ENCODE measurements at places on chromosomes 12 and 14.

GRCh38 chr12:93080452-93080851, 151.4 kb upstream of the EEA1 start:
- DNase-seq: no peak

DNA sequence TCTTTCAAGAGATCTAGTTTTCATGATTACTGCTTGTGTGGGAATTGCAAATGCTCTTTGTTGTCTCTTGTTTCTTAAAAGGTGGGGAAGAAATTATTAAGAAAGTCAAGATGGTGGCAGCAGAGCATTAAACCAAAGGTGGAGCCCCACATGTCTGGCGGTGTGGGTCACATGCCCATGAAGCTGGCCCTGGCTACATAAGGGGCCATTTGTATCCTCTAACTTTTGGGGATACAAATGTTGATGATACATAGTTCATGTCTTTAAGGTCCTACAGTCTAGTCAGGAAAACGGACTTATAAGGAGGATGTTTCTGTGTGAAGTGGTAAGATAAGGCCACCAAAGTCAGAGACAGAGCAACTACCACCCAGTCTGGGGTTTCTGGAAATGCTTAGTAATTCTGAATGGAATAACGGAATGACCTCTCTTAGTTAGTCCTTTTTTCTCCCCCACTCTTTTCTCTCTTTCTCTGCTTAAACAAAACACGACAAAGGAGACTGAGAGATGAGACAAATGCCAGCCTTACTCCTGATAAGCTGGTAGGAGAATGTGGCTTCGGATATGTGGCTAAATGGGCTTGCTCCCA, 39.9 kb upstream of the PTHLH start:
- DNase-seq: no peak

GRCh38 chr12:110592078-110592477, 9.0 kb upstream of the PPTC7 start:
- no peak for DNase-seq

DNA sequence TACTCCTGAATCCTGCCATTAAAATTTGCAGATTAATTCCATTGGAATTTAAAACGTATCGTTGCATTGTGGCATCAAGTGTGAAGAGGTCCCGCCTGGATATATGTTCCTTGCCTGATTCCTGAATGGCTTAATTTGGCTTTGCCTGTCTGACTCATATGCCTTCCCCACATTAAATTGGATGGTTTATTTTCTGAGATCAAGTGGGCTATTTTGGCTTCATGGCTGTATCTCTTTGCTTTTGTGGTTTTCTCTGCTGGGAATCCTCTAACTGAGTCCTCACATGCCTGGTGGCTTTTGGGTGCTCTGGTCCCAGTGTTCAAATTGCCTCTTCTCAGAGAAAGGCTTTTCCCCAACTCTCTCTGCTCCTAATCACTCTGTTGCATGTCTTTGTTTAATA, 127.9 kb upstream of the DYRK2 start:
- no peak for DNase-seq

DNA sequence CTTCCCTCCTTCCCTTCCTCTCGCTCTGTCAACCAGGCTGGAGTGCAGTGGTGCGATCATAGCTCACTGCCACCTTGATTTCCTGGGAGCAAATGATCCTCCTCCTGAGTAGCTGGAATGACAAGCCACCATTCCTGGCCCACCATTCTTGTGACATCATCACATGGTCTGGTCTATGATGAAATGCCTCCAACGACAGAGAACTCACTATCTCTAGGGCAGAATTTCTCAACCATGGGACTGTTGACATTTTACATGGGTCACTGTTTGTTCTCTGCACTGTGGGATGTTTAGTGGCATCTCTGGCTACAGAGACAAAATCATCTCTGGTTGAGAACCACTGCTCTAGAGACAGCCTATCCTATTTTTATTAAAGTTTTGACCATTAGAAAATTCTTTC, 9.7 kb downstream of the VRK1 start:
- DNase-seq: no peak

- DNase-seq: no peak
Observed at GRCh38 chr12:119807380-119807779, 69.7 kb downstream of the CIT start.

- no peak for DNase-seq
Observed at GRCh38 chr12:123036466-123037285, 56.2 kb downstream of the ARL6IP4 start.

DNA sequence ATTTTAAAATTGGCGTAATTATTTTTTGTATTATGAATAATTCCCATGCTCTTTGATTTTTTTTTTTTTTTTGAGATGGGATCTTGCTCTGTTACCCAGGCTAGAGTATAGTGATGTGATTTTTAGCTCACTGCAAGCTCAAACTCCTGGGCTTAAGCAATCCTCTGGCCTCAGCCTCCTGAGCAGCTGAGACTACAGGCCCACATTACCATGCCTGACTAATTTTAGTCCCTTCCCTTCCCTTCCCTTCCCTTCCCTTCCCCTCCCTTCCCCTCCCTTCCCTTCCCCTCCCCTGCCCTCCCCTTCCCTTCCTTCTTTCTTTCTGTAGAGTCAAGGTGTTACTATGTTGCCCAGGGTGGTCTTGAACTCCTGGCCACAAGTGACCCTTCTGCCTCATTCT, 9.4 kb upstream of the KIF26A start:
- no peak for DNase-seq

- DNase-seq: no peak
Observed at GRCh38 chr12:52789637-52790426, 6.1 kb downstream of the KRT3 start.

DNA sequence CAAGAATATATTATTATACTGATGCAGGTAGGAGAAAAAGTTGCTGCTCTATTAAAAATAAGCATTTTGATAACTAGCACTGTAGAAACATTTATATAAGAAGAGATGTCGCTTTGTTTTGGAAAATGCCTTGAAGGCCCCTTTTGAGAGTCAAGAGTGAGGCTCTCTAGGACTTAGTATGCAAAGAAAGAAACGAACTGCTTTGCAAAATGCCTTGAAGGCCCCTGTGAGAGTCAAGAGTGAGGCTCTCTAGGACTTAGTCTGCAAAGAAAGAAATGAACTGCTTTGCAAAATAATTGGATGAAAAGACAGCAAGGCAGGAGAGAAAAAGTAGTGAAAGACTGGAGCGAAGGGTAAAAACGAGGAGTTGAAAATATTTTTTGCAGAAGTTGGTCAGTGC, 65.9 kb downstream of the AVPR1A start:
- DNase-seq: no peak

GRCh38 chr12:103561174-103561573, 25.9 kb upstream of the STAB2 start:
- DNase-seq: no peak

- DNase-seq: no peak
Observed at GRCh38 chr12:93461503-93461902, 5.8 kb upstream of the MRPL42 start.

GRCh38 chr12:53258541-53259539, 9.3 kb upstream of the ESPL1 start:
- DNase-seq: no peak

GRCh38 chr14:54444681-54445080, 3.5 kb upstream of the CNIH1 start:
- no peak for DNase-seq

GRCh38 chr12:84811291-84811690, 101.3 kb downstream of the SLC6A15 start:
- no peak for DNase-seq

DNA sequence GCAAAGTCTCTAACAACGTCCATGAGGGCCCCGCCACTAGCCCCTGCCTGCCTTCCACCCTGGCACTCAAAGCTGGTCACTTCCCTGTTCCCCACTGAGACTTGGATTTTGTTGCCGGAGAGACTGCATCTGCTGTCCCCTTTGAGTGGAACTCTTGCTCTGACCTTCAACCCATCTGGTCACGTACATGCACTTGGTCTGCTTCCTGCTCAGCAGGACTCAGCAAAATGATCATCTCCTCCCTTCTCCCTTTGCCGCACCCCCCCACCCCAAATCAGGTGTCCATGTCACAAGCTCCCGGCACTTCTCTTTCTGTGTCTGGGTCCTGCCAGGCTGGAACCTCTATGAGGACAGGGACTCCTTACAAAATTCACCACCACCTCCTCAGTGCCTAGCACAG, 180.9 kb downstream of the CHST11 start:
- no peak for DNase-seq

- no peak for DNase-seq
Observed at GRCh38 chr14:105476831-105477659, 2.4 kb downstream of the CRIP2 start.

DNA sequence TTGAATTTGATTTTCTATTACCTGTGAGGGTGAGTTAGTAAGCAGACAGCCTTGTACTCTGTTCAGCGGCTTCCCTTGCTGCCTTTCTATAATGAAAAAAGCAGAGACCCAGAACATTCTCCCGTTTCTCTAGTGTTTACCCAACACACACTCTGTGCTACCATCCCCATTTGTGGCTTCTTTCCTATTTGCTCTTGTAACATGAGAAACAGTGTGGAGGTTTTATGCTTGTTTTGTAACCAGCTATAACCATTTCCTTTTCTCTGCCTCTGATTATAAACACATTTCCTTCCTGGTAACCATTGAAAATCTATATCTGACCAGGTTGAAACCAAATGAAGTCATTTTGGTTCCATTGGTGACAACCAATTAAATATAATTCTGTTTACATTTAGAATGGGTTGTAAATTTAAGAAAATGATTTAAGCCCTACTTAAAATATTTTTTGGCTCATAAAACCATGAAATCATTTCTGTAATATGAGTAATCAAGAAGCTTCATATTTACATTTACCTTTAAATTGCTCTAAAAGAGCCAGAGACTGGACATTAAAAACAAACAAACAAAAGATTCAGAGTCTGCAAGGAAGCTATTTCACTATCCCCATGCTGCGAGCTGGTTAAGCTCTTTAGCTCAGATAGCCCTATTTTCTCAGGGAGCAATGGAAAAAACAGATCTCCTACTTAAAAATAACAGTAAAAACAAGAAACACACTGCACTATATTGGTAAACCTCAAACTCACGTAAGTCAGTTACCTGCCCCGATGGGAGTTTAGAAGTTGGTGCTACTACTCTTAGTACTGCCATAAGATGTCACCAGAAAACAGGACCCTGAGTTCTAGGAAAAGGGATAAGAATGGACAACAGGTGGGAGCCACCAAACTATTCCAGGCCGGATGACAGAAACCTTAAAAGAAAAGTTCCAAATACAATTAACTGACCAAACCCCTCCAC, 206.5 kb upstream of the EEA1 start:
- DNase-seq: no peak

GRCh38 chr12:75177997-75178396, 31.6 kb downstream of the KCNC2 start:
- no peak for DNase-seq

- DNase-seq: no peak
Observed at GRCh38 chr12:59677857-59678256, 82.0 kb downstream of the SLC16A7 start.

DNA sequence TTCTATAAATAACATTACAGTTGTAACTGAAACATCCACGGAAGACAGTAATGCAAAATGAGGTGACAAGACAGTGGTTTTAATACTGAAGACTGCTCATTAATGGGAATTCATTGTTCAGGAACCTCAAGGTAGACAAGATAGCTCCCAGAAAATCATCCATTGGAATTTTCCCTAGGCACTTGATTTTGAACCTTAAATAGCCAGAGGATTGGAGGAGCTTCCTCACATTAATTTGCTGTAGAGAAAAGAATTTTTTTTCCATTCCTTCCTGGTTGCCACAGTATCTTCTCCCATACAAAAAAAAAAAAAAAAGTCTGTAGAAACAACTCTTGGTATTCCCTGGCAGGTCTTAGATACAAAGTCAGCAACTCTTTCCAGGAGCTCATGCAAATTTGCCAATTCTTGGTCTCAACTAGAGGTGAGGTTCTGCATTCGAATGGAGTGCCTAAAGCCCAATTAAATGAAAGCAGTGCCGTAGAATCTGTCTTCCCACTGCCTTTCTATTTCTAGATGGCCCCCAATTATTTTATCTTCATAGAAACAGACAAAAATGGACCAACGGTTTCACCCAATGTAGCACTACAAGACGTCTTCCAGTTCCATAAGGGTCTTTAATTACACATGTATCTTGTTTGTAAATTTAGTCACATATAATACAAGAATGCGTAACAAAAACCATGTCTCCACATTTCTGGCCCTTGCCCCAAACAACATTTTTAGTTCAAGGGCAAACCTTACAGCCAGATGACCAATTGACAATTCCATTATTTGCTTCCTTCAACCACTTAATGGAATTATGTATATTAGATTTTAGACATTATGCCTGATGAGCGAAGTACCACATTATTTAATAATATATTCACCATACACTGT, 13.5 kb downstream of the SLC38A2 start:
- DNase-seq: no peak

DNA sequence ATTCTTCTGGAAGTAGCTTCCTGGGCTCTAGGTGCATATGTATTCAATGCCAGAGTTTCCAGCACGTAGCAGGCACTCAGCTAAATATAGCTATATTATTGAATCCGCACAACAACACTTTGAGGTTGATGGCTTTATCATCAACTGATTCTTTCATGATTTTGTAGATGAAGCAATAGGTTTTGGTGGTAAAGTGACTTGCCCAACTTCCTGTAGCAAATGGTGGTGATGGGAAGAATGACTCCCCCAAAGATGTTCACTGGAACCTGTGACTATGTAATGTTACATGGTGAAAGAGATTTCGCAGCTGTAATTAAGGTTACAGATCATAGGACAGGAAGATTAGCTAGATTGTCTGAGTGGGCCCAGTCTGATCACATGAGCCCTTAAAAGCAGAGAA, 3.2 kb downstream of the TDRD9 start:
- DNase-seq: no peak

GRCh38 chr12:100468126-100468525, 5.5 kb upstream of the NR1H4 start:
- no peak for DNase-seq

DNA sequence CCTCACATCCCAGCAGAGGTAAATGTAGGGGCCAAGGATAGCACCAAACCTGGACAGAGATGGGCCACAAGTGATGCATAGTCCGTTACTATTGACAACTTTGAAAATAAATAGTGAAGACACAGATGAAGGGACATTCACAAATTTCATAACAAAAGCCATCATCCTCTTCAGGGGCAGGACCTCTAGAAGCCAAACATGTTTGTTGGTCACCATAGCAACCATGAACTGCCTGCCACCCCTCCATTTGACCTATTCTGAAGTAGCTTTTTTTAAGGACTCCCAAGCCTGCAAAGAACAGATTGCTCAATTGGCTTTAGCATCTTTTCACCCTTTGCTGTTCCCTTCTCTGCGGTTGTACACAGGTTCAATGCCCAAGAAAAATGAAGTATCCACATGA, 35.7 kb upstream of the MDM1 start:
- no peak for DNase-seq

- no peak for DNase-seq
Observed at GRCh38 chr12:90099288-90099687, 390.6 kb upstream of the ATP2B1 start.

DNA sequence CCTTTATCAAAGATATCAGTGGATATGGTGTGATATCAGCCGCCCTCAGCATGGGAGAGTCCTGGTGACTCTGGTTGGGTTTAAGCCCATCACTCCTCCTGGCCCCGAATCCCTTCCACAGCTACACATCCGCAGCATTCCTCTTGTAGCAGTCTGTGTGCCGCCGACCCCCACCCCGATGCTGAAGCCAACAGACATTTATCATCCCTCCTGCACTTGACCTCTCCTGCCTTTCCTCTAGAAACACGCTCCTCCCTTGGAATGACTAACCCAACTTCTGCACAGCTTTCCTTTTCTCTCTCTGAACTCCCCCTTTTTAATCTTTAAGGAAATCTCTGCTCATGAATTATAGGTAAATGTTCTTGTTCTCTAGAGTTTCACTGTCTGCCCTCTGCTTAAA, 250.9 kb upstream of the FOXN3 start:
- DNase-seq: no peak

- DNase-seq: no peak
Observed at GRCh38 chr14:20794644-20795369, 7.8 kb downstream of the RNASE1 start.
